ENCODE measurements at places on chromosomes 7 and 10.

GRCh38 chr7:135320268-135320667, 86.6 kb downstream of the STRA8 start:
- DNase-seq, result no peak

DNA sequence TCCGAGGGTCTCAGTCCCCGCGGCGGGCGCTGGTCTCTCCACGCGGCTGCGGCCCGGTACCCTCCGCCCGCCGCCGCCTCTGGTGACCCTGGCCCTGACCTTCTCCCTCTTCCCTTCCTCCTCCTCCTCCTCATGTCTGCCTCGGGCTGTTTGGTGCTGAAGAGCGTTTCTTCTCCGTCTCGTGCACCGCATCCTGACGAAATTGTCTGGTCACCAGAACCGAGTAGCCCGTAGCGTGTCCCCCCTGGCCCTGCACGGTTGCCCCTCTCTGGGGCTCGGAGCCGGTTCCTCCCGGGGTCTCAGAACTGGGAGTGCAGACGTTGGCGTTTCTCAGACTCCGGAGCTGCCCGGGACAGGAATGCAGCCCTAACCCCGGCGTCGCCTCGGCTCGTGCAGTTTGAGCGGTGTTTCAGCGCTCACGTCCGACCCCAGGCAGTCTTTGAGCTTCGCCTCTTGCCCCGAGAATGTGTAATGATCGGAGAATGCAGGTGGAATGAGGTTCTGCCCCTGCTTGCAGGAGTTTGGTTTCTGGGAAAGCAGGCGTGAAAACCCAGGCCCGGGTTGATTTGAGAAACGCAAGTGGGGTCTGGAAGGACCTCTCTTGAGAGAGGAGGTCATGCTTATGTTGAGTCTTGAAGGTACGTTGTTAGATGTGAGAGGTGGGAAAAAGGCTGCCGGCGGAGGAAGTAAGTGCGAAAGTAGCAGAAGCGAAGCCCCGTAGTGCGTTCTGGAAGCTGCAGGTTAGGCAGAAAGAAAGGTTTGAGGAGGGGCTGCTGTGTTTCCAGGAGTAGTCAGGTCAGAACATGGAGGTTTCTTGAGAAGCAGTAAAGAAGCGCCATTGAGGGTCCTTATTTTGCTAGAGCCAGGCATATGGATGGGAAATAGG, 743 bp downstream of the RBM17 start:
- DNase-seq, result peak; percentile 59

DNA sequence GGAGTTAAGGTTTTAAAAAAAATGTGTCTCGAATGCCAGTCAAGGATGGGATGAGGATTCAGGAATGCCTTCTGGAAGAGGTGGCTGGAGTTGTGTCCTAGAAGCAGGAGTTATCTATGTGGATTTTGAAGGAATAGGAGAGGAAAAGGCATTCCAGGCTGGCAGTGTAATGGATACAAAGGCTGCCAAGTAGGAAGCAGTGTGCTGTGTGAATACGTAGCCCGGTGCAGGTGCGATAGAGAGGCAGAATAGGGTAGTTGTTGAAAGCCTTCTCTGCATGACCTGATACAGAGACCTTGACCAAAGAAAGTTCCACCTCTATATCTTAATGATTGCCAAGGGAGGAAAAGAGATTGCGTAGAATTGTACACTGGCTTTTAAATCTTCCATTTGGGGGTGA, 128.1 kb upstream of the ITGB1 start:
- no peak for DNase-seq

DNA sequence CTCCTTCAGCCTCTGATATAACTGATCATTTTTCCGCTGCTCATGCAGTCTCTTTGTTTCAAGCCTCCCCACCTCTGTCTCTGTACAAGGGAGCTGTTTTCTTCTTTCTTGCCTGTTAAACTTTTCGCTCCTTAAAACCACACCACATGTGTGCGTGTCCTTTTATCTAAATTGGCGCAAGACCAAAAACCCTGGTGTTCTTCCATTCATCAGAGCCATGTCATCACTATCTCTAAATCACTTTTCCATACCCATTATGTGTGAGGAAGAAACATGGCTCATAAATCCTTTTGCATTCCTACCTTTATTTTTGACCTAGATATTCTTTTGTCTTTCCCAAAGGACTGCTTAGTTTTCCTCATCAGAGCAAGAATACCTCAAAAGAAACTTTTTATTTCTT, 239.0 kb upstream of the IMMP2L start:
- no peak for DNase-seq

GRCh38 chr7:100602889-100603725, 944 bp downstream of the PCOLCE start:
- DNase-seq, result peak; percentile 83

DNA sequence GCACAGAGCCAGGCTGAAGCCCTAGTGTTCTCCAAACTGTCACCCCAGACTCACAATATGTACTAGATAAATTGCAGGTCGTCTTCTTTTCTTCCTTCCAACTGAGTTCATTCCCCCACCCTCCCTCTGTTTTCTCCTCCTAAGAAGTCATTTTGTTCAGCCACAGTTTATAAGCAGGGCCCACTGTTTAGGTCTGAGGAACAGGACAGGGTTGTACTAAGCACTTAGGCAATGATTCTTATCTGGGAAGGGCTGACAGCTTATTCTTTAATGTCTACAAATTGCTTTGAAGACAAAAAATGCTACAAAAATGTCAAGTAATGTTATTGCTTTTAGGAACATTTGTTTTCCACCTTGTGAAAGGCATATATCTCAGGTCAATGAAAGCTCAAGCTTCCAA, 59.1 kb downstream of the CDC123 start:
- no peak for DNase-seq

DNA sequence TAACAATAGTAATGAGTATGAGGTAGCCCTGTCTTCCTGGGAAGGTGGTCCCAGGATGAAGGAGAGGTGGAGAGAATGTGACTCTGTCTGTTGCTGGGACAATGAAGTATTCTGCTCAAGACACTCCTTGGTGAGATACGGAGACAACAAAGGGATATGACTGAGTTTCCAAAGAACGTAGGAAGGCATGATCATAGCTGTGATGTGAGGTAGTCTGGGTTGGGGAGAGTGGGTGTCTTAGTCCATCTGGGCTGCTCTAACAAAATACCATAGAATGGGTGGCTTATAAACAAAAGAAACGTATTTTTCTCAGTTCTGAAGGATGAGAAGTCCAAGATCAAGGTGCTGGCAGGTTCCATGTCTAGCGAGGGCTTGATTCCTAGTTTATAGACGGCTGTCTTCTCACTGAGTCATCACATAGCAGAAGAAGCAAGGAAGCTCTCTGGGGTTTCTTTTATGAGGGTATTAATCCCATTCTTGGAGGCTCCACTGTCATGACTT, 84.9 kb upstream of the RHOBTB1 start:
- DNase-seq, result no peak

DNA sequence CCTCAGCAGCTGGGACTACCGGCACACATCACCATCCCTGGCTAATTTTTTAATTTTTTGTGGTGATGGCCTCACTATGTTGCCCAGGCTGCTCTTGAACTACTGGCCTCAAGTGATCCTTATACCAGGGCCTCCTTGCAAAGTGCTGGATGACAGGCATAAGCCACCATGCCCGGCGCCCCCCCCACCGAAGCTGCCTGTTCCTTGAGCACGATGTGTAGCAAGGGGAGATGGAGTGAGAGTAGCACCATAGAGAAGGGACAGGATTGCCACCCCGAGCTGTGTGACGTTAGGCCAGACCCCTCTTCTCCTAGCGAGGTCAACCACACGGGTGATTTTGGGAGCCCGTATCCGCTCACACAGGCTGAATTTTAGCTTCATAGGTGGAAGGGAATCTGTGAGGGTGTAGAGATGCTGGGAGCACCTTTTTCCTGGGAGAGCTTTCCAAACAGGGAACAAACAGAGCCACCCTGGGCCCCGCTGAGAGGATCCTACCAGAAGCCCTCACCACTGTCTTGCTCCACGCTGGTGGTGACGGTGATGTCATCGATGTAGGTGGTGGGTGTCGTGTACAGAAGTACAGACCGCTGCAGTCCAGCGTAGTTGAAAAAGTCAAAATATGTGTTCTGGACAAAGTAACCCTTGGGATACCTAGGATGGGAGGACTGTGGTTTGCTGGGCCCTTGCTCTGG, 3.0 kb downstream of the GUSB start:
- DNase-seq, result no peak

DNA sequence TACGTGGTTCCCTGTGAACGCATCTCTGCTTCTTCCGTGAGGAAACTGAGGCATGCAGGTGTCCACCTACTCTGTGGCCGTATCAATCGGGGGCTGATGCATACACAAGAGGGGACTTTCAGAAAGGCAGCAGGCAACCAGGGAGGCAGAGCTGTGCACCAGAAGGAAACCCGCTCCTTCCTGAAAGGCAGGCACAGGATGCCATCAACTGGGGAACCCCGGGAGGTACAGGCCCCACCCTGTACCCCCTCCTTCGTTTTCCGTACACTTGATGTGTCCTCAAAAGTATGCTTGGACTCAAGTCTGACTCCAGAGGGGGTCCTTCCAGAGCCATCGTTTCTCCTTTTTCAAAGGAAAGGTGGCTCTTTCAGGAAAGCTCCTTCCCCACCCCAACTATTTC, 59.5 kb downstream of the ASB13 start:
- DNase-seq, result no peak

All from nephron progenitor cell (in vitro differentiated cells).